Caco-2 (cell line): ENCODE measurements at places on chromosomes 5 and 9.

DNA sequence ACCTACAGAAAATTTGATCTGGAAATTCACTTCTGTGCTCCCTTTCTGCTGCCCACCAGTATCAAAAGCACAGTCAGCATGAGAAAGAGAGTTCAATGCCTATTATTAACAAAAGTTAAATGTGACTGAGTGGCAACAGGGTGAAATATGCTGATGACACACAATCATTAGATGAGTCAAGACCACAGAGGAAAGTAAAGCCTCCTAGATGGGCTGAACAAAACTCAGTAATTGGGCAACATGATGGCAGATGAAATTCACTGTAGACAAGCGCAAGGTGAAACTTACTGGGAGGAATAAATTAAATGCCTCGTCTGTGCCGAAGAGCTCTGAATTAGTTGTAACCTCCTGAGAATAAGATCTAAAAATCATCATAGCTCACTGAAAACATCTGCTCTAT is 752.8 kb downstream of the IRX1 start:
- no peak for DNase-seq

DNA sequence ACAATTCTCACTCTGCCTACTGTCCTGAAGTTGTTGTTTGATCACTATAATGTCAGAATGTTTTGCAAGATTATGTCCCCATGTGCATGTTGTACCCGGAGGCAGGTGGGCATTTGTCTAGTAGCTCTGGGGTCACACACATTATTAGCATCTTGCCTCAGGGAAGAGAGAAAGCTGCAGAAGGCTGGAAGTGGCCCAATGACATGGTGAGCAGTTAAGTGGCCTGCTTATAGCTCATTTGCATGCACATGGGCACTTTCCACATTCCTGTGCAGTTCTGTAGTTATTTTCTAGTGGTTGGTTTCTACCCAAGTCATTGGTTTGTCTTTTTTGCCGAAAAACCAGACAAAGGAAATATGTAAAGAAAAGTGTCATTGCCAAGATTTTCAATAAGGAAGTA is 80.9 kb downstream of the MAP1B start:
- no peak for DNase-seq

- DNase-seq: no peak
Measured at GRCh38 chr5:150525163-150525562, 17.2 kb downstream of the NDST1 start.

GRCh38 chr5:95808686-95809413 is 13.7 kb downstream of the GLRX start:
- DNase-seq: no peak

GRCh38 chr5:160869989-160870521 is 18.0 kb upstream of the ATP10B start:
- DNase-seq: no peak

DNA sequence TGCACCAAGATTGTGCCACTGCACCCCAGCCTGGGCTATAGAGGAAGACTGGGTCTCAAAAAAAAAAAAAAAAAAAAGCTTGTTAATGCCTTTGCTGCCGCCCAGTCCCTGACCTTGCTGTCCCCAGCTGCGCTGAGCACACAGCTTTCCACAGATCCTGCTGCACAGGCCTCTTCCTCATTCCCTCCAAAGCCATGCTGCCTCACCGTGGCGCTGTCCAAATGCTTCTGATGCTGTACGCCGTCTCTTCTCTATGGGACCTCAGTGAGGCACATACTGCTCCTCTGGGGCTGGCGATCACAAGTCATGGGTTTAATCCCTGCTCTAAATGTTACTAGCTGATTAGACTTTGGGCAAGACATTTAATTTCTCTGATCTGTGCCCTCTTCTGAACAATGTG is 234.1 kb downstream of the FBXL7 start:
- no peak for DNase-seq

GRCh38 chr5:170896779-170897178 is 35.0 kb downstream of the RANBP17 start:
- peak; percentile 21 for DNase-seq

- DNase-seq: no peak
Measured at GRCh38 chr9:121013911-121014310, 36.2 kb downstream of the C5 start.

DNA sequence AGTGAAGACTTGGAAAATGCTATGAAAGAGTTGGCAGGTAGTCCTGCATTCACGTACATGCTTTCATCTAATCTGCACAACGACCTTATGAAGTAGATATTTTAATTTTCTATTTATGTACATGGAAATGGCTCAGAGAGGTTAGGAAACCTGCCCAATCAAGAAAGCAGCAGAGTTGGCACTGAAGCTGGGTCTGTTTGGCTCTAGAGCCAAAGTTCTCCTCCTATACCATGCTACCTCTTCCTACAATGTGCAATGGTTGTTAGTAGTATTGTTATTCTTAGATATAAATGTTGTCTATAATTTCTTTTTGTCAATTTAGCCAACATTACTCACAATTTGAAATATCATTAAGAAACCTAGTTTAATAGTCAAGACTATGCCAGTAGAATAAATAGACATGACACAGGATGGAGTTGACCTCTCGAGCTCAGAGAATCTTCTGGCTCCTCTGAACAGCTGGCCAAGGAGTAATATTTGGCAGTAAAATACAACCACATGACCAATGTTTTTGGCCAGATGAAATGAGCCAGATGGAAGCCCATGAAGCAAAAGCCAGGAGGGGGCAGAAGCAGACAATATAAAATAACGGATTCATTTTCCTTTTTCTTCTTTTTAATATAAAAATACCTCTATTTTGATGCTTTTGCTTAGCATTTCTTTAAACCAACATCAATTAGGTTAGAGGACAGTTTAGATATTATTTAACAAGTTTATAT is 542.3 kb downstream of the PDE4D start:
- DNase-seq: no peak

DNA sequence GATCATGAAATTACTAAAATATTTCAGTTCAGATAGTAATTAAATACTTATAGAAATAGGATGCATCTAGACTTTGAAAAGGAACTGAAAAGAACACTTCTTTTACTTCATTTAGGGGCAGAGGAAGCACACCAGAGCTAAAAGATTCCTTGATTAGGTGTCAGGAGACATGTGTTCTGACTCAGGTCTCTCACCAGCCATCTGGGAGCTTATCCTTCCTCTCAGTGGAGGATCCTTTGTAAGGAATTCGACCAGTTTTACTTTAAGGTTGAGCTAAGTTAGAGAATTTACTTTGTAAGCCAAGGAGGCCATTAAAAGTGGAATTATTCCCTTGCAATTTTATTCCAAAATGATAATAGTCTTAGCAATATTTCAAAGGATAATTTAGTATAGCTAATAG is 16.7 kb downstream of the VCAN start:
- no peak for DNase-seq

- DNase-seq: no peak
Measured at GRCh38 chr5:61084658-61085057, 77.6 kb downstream of the SMIM15 start.

GRCh38 chr9:108552459-108553040 is 303.2 kb downstream of the ACTL7B start:
- DNase-seq: no peak

DNA sequence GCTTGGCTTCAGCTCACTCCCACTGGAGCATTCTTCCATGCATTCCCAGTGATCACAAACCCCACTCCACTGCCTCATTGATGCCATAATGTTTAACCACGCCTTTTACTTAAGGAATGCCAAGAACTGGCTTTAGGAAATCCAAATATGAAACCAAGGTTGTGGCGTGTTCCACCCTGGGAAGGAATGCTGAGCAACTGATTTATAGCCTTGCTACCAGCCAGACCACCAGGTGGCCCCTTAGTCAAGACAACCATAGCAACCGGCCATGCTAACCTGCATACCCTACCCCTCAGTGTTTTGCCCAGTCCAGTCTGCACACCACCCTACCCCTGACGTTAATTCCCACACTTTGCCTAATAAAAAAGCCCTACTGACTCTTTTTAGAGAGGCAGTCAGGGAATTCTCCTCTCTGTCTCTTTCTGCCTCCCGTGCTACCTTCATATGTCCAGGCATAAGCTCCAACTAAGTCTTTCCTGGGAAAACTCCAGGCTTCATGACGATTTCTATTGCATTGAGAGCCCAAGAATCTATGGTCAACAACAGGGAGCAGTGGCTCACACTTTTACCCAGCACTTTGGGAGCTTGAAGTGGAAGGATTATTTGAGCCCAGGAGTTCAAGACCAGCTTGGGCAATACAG is 27.0 kb upstream of the PRRC2B start:
- DNase-seq: peak; percentile 85

DNA sequence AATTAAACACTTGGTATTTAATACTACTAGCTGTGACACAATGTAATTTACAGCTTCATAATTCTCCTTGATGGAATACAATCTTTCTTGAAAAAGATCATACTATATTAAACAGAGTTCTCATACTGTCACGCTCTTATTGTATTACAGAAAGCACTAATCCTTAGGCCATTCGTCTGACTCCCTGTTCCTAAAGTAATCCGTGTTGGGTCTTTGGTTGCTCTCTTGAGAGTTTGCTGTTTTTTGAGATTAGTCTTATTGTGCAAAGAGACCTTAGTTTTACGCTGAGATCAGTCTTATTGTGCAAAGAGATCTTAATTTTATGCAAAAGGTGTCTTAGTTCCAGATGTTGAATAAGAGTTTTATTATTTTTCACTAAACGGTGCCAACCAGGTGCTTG is 190.6 kb downstream of the ISL1 start:
- no peak for DNase-seq

GRCh38 chr9:90469435-90469834 is 173.2 kb downstream of the DIRAS2 start:
- no peak for DNase-seq

DNA sequence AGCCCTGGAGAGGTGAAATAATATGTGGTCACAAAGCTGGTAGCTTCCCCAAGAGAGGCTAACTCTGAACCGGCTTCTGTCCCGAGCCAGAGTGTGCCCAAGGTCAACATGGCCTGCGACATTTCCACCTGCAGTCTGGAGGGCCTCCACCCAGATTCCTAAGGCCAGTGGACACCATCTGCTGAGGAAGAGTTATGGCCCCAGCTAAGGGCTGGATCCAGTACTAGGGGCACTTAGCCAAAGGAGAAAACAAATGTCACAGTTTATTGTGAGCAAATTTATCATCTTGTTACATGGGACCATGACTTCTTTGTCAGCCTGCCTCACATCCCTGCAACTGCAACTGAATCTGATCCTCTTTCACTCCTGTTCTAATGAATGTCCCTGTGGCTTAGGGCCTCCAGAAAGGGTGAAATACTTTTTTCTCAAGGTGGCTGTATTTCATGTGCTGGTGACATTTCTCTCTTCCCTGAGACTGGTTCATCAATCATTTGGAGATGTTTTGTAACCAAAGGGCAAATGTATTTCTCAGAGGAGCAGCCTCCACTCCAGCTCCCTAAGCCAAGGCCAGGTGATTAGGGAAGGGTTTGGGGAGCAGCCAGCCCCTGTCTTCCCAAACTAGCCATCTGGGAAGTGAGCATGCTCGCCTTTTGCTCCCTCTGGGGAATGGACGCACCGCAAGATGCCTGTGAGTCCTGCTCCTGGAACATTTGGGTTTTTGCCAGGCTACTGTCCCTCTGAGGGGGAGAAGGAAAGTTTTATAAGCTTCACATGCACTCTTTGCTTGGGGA is 148.3 kb downstream of the CMYA5 start:
- no peak for DNase-seq

GRCh38 chr9:2466703-2467102 is 154.9 kb upstream of the VLDLR start:
- no peak for DNase-seq

- DNase-seq: no peak
Measured at GRCh38 chr9:73153793-73154227, 2.1 kb downstream of the ANXA1 start.

GRCh38 chr9:1938675-1939170 is 76.4 kb upstream of the SMARCA2 start:
- DNase-seq: no peak

- no peak for DNase-seq
Measured at GRCh38 chr9:30507166-30507565, 1877.3 kb upstream of the ACO1 start.

DNA sequence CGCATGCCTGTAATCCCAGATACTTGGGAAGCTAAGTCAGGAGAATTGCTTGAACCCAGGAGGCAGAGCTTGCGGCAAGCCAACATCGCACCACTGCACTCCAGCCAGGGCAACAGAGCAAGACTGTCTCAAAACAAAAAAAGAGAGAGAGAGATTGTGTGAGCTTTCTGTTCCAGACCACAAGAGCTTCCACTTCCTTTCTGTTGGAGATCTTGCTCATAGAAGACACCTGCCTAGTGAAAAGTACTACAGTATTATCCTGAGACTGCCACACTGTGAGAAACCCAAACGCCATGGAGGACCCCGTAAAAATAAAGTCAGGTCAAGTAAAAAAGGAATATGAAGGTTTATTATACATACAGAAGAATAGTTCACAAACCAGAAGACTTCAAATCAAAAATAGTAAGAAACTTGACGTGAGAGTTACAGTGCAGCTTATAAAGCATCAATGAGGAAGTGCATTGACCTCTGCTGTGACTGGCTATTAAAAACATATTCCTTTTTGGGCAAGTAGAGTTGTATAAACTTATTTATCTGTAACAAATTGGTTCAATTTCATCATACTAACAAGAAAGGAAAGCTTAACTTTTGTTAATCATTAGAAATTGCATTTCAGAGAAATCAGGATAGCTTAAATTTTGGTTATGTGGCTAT is 4.3 kb upstream of the EMB start:
- no peak for DNase-seq

- no peak for DNase-seq
Measured at GRCh38 chr5:54990841-54991258, 5.5 kb upstream of the ESM1 start.

- DNase-seq: no peak
Measured at GRCh38 chr9:36842560-36843530, 191.2 kb downstream of the PAX5 start.

DNA sequence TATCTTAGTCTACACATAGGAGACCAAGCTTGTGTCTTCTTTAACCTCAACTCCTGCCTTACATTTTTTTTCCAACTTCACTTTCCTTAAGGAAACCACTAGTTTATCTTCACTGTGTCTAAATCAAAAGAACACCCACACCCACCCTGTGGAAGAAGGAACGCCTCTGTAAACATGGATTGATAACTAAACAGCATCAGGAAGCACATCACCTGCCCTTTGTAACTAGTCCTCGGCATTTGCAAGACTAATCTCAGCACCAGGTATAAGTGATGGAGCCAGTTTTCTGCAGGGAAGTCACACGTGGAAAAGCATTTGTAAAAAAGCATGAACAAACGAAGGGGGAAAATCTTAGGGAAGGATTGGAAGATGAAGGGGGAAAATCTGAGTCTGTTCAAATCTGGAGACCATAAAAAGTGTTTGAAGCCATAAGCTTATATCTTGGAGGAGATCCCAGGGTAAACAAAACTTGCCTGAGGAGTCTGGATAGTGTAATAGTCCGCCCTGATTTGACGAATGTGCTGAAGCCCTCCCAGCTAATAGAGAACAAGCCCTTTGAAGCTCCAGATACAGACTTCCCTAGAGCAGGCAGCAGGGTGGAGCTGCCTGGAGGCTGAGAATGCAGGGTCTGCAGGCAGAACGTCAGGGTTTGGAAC is 117.3 kb upstream of the LHFPL2 start:
- peak; percentile 65 for DNase-seq
